ENCODE measurements at places on chromosomes 12 and 14.
A peak's percentile ranks its signal among the peaks of the same experiment; 100 is the strongest.

GRCh38 chr12:107864235-107864634 lies 89.7 kb downstream of the ASCL4 start:
- no peak for DNase-seq
- no peaks in the 10 kb centered on the region for H3K36me3 ChIP-seq
- H3K27me3 ChIP-seq, result peaks cover 57% of the 10 kb centered on the region
- H3K27ac ChIP-seq, result no peak overlapping the region
- H3K4me1 ChIP-seq, result no peaks in the 10 kb centered on the region

DNA sequence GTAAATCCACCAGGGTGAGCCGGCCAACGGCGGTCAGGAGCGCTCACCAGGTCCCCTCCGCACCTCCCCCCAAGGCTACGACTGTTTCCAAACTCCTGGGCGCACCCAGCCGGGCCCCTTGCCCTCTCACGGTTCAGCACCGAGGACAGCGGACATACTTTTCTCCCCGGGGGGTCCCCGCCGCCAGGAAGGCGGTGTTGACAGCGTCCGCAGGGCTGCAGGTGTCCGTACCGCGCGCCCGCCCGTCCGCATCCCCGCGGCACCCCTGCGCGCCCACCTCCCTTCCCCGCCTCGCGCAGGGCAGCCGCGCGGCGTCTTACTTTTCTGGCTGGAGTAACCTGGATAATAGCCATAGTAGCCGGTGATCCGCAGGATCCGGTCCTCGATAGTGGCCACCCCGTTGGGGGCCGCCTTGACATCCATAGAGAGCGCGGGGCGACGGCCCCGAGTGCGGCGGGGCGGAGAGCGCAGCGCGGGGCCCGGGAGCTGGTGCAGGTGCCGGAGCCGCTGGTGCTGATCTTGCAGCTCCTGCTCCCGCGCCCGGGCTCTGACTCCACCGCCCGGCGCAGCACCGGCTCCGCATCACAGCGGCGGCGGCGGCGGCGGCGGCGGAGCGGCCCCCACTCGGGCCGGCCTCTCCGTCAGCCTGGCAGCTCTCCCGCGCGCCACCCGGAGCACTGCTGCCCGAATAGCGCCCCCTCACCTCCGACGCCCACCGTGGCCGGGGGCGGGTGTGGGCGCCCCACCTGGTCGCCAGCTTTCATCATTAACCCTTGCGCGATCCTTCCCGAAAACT lies at the start of gene SLC35F4:
Gene SLC35F4, minus strand, starts transcription at position 690 of the 796 bp plus-strand sequence.
- no peaks in the 10 kb centered on the region for H3K36me3 ChIP-seq
- no peak for DNase-seq
- H3K4me3 ChIP-seq, result no peak within 1 kb of the TSS
- no peak within 1 kb of the TSS for H3K27ac ChIP-seq
- no peaks in the 10 kb centered on the region for H3K4me1 ChIP-seq
- H3K27me3 ChIP-seq, result peaks cover 32% of the 10 kb centered on the region

DNA sequence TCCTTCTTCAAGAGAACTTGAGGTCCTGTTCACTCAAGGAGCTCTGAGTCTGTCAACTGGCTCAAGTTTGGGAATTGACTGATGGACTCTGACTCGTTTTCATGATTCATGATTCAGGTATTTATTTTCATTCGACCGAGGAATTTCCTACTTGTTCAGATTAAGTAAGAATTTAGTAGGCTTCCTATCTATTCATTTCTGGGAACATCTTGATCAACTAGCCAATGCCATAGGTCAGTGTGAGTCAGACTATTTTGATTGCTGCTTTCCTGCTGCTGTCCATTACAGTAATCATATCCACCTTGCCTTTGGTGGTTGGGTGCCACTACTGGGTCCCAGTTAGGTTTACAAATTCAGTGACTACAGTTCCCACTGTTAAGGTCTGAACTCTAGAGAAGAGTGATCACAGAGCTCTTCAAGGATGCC lies 6.1 kb downstream of the FAM186A start:
- no peak overlapping the region for H3K4me3 ChIP-seq
- no peaks in the 10 kb centered on the region for H3K27me3 ChIP-seq
- H3K4me1 ChIP-seq, result peaks cover 4% of the 10 kb centered on the region
- no peak for DNase-seq
- H3K27ac ChIP-seq, result no peak overlapping the region

DNA sequence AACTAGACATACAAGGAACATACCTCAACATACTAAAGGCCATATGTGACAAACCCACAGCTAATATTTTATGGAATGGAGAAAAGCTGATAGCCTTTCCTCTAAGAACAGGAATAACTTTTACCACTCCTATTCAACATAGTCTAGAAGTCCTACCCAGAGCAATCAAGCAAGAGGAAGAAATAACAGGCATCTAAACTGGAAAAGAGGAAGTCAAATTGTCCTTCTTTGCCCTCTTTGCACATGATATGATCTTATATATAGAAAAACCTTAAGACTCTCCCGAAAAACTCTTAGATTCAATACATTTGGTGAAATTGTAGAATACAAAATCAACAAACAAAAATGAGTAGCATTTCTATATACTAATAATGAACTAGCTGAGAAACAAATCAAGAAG lies 110.0 kb downstream of the ATP23 start:
- no peaks in the 10 kb centered on the region for H3K4me1 ChIP-seq
- no peaks in the 10 kb centered on the region for H3K27me3 ChIP-seq
- no peak for DNase-seq
- no peaks in the 10 kb centered on the region for H3K36me3 ChIP-seq
- H3K4me3 ChIP-seq, result no peak overlapping the region
- no peak overlapping the region for H3K27ac ChIP-seq

GRCh38 chr14:99530407-99531155 lies 49.4 kb downstream of the CCNK start:
- H3K36me3 ChIP-seq, result no peaks in the 10 kb centered on the region
- no peaks in the 10 kb centered on the region for H3K4me1 ChIP-seq
- no peaks in the 10 kb centered on the region for H3K27me3 ChIP-seq
- DNase-seq, result no peak
- H3K4me3 ChIP-seq, result no peak overlapping the region

- peak; percentile 20 for DNase-seq
- H3K36me3 ChIP-seq, result no peaks in the 10 kb centered on the region
- H3K27me3 ChIP-seq, result no peaks in the 10 kb centered on the region
- H3K4me1 ChIP-seq, result peaks cover 16% of the 10 kb centered on the region
Observed at GRCh38 chr14:63759456-63759855, 31.6 kb upstream of the SGPP1 start.

DNA sequence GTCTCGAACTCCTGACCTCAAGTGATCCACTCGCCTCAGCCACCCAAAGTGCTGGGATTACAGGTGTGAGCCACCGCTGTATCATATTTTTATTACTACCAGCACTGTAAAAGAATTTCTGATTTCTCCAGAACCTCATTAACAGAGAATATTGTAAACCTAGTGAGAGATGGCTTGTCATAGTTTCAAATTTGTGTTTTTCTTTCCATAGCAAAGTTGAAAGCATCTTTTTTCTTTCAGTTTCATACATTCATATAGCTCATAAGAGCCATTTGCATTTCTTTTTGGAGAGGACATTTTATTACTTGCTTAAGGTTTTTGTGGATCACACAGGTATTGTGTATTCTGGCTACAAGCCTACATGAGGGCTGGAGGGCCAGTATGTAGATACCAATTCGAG lies 58.0 kb downstream of the MIS18BP1 start:
- H3K4me3 ChIP-seq, result no peak overlapping the region
- no peak for DNase-seq
- H3K27me3 ChIP-seq, result no peaks in the 10 kb centered on the region
- H3K4me1 ChIP-seq, result peaks cover 13% of the 10 kb centered on the region
- peak overlapping the region; percentile 38 for H3K27ac ChIP-seq

GRCh38 chr12:69981881-69982475 lies 157.0 kb downstream of the MYRFL start:
- H3K27me3 ChIP-seq, result no peaks in the 10 kb centered on the region
- no peak for DNase-seq
- no peaks in the 10 kb centered on the region for H3K4me1 ChIP-seq
- no peak overlapping the region for H3K4me3 ChIP-seq
- no peaks in the 10 kb centered on the region for H3K36me3 ChIP-seq

- H3K27ac ChIP-seq, result no peak overlapping the region
- H3K4me1 ChIP-seq, result peaks cover 26% of the 10 kb centered on the region
- H3K36me3 ChIP-seq, result no peaks in the 10 kb centered on the region
- H3K27me3 ChIP-seq, result no peaks in the 10 kb centered on the region
- no peak overlapping the region for H3K4me3 ChIP-seq
Observed at GRCh38 chr14:58663494-58664111, 25.8 kb downstream of the DACT1 start.

DNA sequence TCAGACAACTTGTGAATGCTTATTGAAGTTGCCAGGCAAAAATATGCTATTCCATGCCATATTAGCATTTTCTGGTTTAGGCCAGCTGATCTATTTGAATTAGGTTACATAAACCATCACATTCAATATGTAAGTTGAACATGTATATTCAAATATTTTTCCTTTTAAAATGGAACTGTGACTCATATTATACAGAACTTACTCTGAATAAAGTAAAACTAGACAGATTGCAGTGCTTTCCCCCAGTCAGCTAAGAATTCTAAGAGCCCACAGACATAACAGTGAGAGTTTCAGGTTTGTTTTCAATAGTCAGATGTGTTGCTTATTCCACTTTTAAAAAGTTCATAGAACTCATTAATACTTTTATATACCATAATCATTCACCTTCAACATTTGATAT lies 119.8 kb downstream of the MGST1 start:
- DNase-seq, result no peak
- no peak overlapping the region for H3K27ac ChIP-seq
- no peak overlapping the region for H3K4me3 ChIP-seq
- H3K4me1 ChIP-seq, result no peaks in the 10 kb centered on the region

- no peaks in the 10 kb centered on the region for H3K36me3 ChIP-seq
- H3K27ac ChIP-seq, result no peak overlapping the region
- peaks cover 14% of the 10 kb centered on the region for H3K27me3 ChIP-seq
- H3K4me3 ChIP-seq, result no peak overlapping the region
Observed at GRCh38 chr14:92905667-92906066, 17.3 kb upstream of the CHGA start.

DNA sequence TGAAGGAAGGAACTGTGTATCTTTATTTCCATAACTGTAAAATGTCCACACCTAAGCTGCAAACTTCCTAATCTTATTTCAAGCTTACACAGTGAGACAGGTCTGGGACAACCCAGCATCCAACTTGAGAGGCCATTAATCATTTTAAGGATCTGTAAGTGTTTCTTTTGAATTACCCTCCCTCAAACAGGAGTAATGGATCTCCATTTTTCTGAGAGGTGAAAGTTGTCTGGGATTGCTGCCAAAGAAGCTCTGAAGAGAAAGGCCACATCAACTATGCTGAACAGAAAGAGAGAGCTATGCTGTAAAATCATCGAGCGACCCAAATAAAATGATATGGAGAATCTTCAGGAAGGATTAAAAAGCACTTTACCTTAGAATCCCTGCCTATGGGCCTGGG lies 131.7 kb upstream of the CPNE8 start:
- no peaks in the 10 kb centered on the region for H3K36me3 ChIP-seq
- H3K27ac ChIP-seq, result no peak overlapping the region
- no peak overlapping the region for H3K4me3 ChIP-seq
- DNase-seq, result no peak
- no peaks in the 10 kb centered on the region for H3K27me3 ChIP-seq
- no peaks in the 10 kb centered on the region for H3K4me1 ChIP-seq

- no peak overlapping the region for H3K27ac ChIP-seq
- no peaks in the 10 kb centered on the region for H3K36me3 ChIP-seq
- H3K27me3 ChIP-seq, result peaks cover 5% of the 10 kb centered on the region
- DNase-seq, result no peak
- H3K4me1 ChIP-seq, result no peaks in the 10 kb centered on the region
Observed at GRCh38 chr14:94408546-94409095, 20.2 kb upstream of the SERPINA1 start.

- DNase-seq, result no peak
- H3K36me3 ChIP-seq, result no peaks in the 10 kb centered on the region
- H3K4me1 ChIP-seq, result no peaks in the 10 kb centered on the region
- H3K4me3 ChIP-seq, result no peak overlapping the region
- peaks cover 14% of the 10 kb centered on the region for H3K27me3 ChIP-seq
- H3K27ac ChIP-seq, result no peak overlapping the region
Observed at GRCh38 chr12:21387174-21387573, 14.5 kb downstream of the IAPP start.

GRCh38 chr12:93650626-93651025 lies 26.5 kb upstream of the CRADD start:
- H3K36me3 ChIP-seq, result no peaks in the 10 kb centered on the region
- DNase-seq, result no peak
- H3K27ac ChIP-seq, result no peak overlapping the region
- H3K4me3 ChIP-seq, result no peak overlapping the region

DNA sequence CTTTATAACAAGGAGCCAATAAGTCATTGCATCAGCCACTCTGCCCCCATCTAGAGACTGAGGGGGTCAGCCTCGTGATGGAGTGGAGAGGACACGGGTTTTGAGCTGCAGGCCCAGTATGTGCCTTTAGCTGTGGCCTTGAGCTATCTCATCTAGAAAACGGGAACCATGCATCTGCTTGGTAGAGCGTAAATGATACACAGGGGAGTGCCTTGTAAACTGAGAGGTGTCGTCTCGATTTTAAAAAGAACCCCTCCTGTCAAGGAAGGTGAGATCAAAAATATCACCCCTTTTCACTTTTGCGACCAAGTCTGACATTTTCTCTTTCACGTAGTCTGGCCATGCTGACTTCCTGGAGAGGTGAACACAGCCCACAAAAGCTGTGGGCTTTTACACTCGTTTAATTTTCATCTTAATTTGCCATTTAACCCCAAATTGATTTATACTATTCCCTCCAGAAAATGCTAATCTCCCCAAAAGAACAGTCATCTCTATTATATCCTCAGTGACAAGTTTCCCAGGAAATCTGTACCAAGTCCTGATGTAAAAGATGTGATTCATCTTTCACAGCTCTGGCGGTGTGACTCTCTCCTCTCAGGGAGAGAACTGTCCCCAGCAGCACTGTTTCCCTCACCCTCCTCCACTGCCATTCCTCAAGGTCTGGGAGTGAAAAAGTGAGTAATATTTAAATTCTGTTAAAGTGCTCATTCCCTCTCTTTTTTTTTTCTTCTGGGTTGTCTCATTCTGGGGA lies 30.6 kb downstream of the VCPKMT start:
- peak overlapping the region; percentile 6 for H3K4me3 ChIP-seq
- no peaks in the 10 kb centered on the region for H3K27me3 ChIP-seq
- peak; percentile 9 for DNase-seq
- H3K27ac ChIP-seq, result peak overlapping the region; percentile 91
- H3K36me3 ChIP-seq, result peaks cover 15% of the 10 kb centered on the region

GRCh38 chr14:76045773-76046172 lies 60.2 kb downstream of the IFT43 start:
- no peaks in the 10 kb centered on the region for H3K36me3 ChIP-seq
- H3K27ac ChIP-seq, result no peak overlapping the region
- no peak overlapping the region for H3K4me3 ChIP-seq
- DNase-seq, result no peak

- H3K27ac ChIP-seq, result no peak overlapping the region
- peaks cover 9% of the 10 kb centered on the region for H3K27me3 ChIP-seq
- H3K4me1 ChIP-seq, result no peaks in the 10 kb centered on the region
- no peak for DNase-seq
Observed at GRCh38 chr14:103127356-103127755, 4.1 kb downstream of the TNFAIP2 start.

All from activated T-helper 2 cell treated with anti-CD3 and anti-CD28 coated beads, Interferon-gamma antibody, Interleukin-2, Interleukin-4, amounts not matched to agents 10 μg/mL and 5 μg/mL and 100 μg/mL, durations not matched to agents 14 hours and 24 hours and 36 hours (primary cell).